CD4-positive, alpha-beta T cell treated with Interleukin-15 for 4 hours (primary cell): ENCODE measurements at places on chromosomes 13 and 19.

GRCh38 chr19:20254121-20254520 lies 87.1 kb downstream of the ZNF486 start:
- no peak for DNase-seq

DNA sequence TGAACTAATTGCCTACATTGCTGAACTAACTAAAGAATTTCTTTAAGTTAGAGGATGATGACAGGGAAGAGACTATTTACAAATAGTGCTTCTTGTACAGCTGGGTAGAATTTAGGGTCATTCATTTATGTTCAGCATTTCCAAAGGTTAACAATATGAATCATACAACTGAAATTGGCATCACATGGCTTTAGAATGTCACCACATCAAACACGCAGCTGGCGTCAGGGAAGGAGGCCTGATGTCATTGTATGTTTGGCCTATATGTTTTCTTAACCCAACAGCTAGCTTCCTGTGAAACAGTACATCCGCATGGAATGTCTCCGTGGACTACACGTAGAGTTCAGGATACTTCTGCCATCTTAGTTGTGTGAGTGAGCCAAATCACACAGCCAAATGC lies 99.0 kb upstream of the TNFSF11 start:
- DNase-seq: no peak

DNA sequence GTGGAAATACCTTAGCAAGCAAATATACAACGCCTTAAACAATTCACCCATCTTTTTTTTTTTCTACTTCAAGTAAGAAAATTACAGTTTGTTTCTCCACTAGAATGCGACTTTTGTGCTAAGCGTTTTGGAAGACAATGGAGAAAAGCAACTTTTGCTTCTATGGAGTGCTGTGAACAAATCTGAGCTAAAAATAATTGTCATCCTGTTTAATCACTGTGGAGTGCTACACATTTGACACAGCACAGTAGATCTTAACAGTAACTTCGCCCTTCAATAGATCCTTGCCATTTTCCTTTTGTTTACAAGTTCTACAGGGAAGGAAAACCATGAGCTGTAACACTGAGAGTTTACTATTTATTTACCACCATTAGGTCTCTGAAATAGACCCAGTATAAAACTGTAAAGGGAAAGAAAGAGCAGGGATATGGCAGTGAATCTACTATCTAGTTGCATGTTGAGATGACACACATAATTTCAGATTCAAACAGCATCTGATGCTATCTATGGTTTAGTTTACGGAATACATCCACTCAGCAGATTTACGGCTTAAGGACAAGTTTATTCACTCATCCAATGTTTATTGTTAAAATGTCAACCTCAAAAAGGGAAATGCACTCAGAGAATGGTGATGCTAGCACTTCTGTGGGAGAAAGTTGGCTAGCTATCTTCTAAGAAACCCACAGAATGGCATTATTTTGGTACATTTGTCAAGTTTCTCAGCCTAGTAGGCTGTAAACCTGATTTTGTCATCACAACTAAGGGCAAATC lies 175.3 kb downstream of the VWA8 start:
- DNase-seq: no peak

GRCh38 chr13:65834897-65835296 lies 1395.2 kb downstream of the PCDH9 start:
- no peak for DNase-seq

DNA sequence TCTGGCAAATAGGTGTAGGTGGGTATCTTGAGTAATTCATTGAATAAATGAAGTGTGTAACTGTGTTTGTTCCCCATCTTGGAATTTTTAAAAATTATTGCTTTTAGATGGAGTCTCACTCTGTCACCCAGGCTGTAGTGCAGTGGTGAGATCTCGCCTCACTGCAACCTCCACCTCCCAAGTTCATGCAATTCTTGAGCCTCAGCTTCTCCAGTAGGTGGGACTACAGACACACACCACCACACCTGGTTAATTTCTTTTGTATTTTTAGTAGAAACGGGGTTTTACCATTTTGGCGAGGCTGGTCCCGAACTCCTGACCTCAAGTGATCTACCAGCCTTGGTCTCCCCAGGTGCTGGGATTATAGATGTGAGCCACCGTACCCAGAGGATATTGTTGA lies 7.9 kb upstream of the CYP2A6 start:
- DNase-seq: no peak

DNA sequence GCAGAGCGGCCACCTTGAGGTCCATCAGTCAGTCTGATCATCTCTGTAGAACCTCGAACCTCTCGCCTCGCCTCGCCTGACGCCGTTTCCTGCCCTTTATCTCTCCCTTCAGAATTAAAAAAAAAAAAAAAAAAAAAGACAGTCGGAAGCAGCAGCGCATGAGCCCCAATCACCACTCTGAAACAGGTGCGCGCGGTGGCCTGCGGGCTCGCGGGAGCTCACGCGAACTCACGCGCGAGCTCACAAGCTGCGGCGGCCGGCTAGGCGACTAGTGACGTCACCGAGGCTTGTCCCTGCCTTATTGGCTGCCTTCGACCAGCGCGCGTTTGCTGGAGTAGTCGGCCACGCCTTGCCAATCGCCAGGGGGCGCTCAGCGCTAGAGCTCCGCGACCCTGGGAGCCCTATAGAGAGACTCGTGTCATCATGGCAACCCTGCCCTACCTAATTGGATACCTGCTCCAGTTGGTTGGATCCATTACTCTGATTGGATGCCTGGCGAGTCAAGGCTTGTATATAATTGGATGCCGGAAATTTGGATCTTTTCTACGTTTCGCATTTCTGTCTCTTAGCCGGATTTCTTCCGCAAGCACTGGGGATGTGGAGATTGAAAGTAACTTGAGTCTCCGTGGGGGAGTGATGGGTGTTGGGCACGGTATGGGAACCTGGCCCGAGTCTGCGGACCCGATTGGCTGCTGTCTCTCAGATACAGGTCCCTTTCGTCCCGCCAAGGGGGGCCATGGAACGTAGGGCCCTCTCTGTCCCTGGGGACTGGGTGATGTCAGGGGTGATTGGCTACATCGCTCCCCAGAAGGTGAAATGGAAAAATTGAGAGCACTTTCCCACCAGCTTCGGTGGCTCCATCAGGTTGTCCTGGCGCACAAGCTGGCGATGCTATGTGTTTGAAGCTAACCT lies 31.6 kb downstream of the SYT3 start:
- DNase-seq: peak; percentile 51

- peak; percentile 14 for DNase-seq
Observed at GRCh38 chr13:39051157-39051556, 12.9 kb downstream of the NHLRC3 start.

- no peak for DNase-seq
Observed at GRCh38 chr19:40990972-40991381, at the start of gene CYP2B6. Gene CYP2B6 (plus strand): TSS chr19:40991282. CDS start chr19:40991306, 24 bp downstream.

DNA sequence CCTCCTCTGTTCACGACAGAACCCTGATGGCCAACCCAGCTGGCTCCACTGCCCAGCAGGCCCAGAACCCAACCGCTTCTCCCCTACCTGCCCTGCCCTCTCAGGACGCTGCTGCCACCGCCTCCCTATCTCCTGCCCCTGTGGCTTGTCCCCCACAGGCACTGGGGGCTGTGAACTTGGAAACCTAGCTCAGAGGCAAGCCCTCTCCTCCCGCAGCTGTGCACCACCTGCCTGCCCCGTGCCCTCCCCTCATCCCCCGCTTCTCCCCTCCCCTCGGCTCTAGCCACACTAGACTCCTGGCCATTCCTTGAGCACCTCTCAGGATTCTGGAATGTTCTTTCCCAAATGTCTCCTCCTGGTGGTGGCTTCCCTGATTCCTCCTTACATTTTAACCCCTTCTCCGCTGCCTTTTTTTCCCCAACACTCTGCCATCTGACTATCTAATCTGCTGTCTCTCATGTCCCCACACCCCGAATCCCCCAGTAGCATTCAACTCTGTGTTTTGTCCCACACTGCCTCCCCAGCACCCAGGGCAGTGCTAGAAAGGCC lies 6.7 kb downstream of the NANOS3 start:
- DNase-seq: no peak

DNA sequence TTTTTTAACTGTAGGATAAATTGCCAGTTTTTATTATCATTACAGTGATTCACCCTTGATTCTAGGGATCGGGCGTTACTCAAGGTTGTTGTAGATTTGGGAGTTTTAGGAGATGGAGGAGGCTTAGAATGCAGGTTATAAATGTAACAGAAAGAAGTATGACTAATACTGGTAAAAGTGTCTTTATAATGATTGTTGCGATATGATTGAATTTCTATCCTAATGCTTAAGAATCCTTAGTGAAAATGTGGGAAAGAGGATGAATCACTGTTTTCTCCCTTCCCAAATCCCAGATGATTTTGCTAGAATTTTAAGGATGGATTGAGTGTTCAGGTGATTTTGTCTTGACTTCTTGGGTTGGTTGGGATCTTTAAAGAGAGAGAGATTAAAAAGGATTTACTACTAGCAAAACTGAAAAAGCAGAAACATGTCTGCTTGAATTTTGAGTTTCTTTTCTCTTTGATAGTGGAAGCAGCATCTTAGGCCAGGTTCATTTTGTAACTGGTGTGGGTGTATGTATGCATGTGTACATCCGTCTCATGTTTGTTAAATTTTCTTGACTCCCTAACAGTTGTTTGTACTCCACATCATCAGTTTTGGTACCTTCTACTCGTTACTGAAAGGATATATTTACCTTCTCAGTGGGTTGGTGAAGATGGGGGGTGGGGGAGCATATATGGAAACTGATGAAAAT lies 25.9 kb downstream of the ARHGAP35 start:
- no peak for DNase-seq

DNA sequence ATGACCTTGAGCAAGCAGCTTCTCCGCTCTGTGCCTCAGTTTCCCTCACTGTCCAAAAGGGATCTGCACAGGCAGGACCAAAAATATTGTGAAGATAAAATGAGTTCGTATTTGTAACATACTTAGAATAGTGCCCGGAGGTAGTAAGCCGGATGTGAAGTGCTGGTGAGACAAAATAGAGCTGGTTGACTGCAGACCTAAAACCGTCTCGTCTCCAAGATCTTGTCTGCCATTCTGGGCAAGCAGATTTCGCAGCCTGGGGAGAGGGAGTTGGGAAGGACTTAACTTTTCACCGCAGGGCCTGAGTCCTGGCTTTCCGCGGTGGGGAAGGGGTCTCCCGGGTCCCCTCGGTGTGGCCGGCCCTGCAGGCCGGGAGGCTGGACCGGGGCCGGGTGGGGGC lies 8.2 kb upstream of the BBC3 start:
- DNase-seq: no peak

DNA sequence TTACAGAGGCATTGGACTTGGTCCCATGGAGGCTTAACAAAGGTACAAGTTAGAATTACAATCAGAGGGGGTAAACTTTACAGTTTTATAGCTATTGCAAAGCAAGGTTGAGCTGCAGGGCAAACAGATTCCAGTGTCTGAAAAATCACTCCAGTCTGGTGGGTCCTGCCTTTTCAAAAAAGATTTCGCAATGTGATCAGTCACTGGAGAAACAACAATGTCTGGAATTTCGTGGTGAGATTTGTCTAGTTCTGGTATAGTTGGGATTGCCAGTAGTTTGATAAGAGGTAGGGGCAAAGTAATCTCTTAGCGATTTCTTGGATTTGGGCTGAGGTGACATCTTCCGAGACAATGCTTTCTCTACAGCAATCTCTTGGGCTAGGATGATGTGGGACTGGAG lies 1198.2 kb upstream of the PCDH9 start:
- DNase-seq: no peak

DNA sequence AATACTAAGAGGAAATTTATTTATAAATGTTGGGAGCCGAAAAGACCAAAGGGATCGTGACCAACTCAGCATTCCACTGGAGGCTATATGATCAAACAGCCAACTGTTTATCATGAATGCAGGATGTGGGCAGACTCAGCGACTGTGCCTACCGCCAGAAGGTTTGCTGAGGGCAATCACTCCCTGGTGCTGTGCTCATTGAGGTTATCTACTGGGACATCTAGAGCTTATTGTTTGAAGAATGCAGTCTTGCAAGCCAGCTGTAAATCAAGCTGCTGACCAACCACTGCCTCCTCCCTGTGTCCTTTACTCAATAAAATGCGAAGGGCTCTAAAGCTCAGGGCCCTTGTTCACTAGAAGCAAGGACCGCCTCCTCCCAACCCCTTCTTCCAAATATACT lies 8.5 kb upstream of the XPO4 start:
- no peak for DNase-seq

DNA sequence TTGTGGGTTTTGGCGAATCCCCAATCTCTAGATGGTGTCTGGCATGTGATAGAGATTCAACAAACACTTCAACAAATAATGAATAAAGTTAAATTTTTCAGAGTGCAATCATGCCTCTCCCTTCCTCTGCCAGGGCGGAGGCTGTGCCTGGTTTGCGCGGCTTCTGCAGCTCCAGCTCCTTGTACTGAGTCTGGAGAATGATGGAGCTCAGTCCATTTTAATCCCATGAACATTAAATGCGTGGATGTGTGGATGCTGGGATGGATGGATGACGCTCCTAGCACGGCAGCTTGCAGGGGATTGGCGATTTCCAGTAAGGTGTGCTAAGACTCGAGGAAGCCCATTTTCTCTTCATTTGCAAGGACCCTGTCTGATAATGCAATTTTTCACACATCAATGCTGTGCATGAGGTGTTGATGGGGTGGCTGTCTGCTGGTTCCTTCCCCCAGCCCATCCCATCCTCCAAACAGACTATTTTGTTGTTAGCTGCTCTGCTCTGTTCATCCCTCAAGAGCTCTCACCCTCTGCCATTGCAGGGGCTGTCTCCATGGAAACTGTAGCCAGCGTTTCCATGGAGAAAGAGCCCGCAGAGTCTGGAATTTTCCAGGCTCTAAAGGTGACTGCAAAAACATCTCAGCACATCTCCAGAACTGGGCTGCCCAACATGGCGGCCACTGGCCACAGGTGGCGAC lies 92.6 kb upstream of the PEG3 start:
- DNase-seq: no peak

DNA sequence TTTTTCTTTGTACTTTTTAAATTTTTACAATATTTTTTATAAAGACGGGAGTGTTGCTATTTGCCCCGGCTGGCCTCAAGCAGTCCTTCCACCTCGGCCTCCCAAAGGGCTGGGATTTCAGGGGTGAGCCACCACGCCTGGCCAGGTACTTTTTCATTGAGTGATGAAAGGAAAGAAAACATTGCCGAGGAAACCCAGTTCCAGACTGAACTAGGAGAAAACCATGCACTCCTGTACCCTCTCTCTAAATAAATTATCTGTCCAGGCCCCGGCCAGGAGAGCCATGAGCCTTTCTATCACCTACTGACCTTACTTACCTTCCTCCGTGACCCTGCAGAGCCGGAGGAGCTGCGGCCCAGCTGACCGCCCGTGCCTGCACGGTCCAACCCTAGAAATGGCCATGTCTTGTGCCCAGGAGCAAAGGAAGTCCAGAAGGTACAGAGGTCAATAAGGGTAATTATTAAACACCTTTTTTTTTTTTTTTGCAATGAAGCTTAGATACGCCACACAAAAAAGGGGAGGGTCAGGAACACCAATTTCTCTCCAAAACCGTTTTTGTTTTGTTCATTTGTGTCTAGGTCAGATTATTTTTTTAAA lies at the start of gene SLC7A9:
Gene SLC7A9, minus strand, starts transcription at position 399 of the 597 bp plus-strand sequence. CDS start 1,233 bp downstream, outside the sequence.
- DNase-seq: no peak

GRCh38 chr13:98823442-98823841 lies 71.0 kb upstream of the SLC15A1 start:
- no peak for DNase-seq

DNA sequence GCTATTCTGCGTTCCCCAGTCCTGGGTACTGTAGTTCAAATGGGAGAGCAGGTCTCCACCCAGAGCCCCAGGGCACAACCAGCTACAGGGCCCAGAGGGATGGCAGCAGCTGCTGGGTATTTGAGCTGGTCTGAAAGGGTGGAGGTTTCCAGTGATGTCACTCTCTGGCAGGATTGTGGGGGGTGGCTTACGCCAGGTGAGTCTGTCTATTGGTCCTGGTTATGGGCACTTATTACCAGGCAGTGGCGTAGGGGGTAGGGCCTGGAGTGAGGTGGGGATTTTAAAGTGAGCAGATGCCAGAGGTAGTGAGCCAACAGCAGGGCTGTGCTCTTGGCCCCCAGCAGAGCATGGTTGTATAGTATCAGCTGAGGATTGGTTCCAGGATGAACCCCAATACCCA lies 6.2 kb downstream of the RPS19 start:
- DNase-seq: no peak
